ENCODE measurements at places on chromosomes 6 and 20.

GRCh38 chr6:78910591-78911171, 43.3 kb downstream of the IRAK1BP1 start:
- no peak for DNase-seq

- no peak for DNase-seq
Measured at GRCh38 chr6:90643381-90643780, 56.5 kb upstream of the MAP3K7 start.

GRCh38 chr6:158972241-158973233, 27.5 kb downstream of the RSPH3 start:
- DNase-seq, result peak; percentile 55

DNA sequence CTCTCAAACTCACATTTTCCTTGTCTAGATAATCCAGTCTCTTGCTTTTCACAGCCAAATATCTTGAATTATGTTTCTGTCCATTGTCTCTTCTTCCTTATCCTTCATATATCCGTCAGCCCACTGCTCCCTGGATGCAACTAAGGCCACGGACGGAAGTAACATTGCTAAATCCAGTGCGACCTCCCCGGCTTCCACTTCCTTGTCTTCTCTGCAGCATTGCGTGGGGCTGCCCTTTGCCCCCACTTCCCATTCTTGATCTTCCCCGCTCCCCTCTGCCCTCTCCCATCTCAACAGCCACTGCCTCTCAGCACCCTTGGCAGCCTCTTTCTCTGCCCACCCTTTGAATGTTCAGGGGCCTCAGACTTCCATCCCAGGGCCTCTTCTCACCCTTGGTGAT, 190.4 kb upstream of the UST start:
- no peak for DNase-seq

GRCh38 chr20:39850246-39850645, 838.8 kb downstream of the MAFB start:
- DNase-seq, result no peak

GRCh38 chr20:58466729-58467571, 48.2 kb downstream of the APCDD1L start:
- DNase-seq, result no peak

DNA sequence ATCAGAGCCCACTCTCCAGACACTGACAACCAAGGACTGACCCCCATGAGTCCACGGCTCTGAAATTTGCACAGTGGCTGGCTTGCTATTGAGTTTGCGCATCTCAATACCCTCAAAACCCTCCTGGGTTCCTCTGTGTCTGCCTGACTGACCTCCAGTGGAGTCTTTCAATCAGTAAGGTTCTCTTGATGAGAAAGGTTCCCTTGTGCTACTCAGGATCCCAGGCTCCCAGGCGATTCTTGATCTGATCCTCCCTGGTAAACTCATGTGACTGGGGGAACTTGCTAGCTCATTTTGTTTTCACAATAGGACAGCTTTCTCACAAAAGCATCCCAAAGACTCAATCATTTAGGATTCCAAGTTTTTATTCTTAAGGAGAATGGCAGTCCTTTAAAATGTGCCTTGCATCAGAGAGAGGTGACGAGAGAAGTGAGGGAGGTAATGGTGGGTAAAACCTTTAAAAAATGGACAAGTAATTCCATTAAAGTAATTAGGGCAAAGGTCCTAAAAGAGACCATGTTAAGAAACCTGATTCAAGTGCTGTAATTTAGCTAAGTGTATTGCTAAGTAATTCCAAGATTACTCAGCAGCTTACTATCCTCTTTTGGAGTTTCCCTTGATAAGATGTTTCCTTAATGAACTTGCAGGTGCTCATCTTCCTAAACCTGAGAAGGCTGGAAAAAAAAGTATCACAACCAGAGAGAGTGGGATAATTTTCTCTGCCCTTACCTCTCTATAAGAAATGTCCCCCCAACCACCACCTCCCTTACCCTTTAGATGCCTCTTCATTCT, 304.7 kb upstream of the SGK1 start:
- DNase-seq, result no peak

- DNase-seq, result no peak
Measured at GRCh38 chr6:44386364-44386928, 1.1 kb upstream of the CDC5L start.

DNA sequence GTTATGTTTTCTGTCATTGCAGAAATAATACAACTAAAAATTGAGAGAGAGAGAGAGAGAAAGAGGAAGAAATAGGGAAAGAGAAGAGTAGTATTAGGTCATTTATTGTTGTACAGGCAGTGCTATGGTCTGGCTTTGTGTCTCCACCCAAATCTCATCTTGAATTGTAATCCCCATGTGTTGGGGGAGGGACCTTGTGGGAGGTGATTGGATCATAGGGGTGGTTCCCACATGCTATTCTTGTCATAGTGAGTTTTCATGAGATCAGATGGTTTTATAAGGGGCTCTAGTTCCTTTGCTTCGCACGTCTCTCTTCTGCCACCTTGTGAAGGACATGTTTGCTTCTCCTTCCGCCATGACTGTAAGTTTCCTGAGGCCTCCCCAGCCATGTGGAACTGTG, 677.4 kb upstream of the CHD6 start:
- no peak for DNase-seq

GRCh38 chr20:53943522-53944291, 126.7 kb downstream of the BCAS1 start:
- DNase-seq, result peak; percentile 12

DNA sequence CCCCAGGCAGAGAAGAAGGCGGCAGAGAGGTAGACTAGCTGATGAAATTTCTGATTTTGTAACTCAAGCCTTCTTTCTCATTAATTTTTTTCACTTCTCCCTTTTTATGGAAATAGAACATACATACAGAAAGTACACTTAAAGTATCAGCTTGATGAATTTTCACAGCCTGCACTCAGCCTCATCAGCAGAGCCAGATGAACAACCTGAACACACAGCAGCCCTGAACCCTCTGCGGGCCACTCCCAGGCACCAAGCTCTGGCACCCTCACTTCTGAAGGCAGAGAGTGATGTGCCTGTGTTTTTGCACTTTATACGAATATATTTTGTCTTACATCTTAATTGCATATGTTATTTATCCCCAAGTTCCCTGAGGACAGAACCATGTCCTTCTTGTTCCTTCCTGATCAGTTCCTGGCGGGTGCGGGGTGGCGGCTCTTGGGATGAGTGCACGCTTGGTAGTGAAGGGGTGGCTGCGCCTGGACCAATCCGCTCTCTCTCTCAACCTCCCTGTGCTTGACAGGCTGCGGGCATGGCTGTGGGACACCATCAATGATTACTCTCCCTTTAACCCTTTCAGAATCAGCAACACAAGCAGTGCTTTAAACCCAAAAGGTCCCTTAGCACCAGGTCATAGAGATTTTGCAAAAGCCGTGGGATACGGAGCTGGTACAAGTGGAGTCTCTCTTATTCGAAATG, 34.8 kb upstream of the AFDN start:
- DNase-seq, result no peak

- no peak for DNase-seq
Measured at GRCh38 chr6:143677577-143677890, 231 bp upstream of the PHACTR2 start.

GRCh38 chr6:24274441-24275083, 83.3 kb downstream of the DCDC2 start:
- DNase-seq, result no peak

GRCh38 chr6:156557251-156557910, 219.8 kb upstream of the ARID1B start:
- DNase-seq, result no peak

- DNase-seq, result no peak
Measured at GRCh38 chr20:32435449-32436107, 77.4 kb downstream of the ASXL1 start.

- no peak for DNase-seq
Measured at GRCh38 chr20:50191065-50191543, 474 bp downstream of the CEBPB start.

DNA sequence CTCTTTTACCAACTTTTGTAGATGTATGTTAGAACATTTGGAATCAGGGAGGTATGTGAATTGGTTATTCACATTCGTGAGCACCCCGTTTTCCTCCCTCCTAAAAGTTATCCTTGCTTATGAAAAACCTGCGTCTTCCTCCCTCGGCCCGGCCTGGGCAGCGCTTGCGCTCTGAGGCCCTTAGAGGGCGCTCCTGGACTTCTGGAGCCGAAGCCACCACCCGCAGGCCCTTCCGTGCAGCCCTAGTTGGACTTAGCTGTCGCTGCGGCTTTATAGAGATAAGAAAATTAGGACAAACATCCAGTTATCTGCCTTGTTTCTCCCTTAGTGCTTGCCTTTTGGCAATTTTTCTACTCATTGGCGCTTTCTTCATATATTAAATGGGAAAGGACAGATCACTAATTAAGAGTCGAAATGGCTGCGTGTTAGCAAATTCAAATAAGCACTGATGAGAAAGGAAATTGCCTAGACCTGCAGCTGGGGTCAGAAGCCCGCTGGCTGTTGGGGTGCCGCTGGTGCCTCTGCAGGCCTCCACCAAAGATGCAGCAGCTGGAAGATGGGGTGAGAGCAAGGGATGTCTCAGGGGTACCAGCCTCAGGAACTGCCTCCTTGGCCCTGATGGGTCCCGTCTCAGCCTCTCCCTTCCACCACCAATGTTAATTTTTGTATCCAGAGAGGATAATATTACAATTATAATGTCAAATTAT, 5.2 kb downstream of the FNDC1 start:
- peak; percentile 45 for DNase-seq

DNA sequence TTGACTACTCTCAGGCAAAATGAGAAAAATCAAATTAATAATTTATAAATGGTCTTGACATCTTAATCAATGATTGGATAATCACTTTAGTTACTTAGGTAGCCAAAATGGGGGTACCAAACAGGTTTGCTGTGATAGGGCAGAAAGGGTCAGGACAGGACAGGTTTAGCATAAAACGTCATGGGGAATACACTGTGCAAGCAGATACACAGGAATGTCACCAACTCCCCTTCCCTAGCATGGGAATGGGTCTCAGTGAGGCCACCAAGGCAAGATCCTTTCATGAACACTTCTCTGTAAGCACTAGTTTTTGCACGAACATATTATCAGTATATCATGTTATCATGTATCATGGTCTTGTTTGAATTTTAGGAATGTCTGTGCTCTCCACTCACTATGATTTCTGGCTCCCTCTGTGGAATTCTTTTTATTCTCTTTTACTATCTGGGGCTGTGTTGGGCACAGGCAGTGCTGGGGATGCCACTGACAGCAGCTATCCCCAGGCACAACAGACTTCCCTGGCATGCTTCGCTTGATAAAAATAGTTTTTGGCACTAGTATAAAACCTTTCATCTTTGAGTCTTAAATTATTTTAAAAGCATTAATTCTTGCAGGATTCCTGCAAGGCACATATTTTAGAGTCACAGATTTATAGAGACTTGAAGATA, 18.3 kb downstream of the PTCHD4 start:
- no peak for DNase-seq

- DNase-seq, result no peak
Measured at GRCh38 chr20:47466704-47467459, 34.8 kb upstream of the NCOA3 start.

DNA sequence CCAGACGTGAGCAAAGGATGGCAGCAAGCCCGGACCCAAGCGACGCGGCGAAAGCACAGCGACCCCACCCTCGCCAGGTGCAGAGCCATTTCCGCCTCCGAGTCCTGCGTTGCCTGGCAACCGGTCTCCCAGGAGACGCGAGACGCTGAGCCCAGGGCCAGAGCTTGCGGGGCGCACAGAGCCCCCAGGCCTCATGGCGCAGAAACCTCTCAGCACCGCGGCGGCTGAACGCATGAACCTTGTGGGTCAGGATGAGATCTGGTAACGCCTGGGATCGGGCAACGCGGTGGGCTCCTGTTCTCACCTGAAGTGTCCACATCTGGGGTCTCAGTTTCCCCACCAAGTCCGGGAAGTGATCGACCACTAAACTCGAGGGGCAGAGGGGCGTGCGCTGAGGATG, 77.7 kb downstream of the ANKRD60 start:
- DNase-seq, result no peak

DNA sequence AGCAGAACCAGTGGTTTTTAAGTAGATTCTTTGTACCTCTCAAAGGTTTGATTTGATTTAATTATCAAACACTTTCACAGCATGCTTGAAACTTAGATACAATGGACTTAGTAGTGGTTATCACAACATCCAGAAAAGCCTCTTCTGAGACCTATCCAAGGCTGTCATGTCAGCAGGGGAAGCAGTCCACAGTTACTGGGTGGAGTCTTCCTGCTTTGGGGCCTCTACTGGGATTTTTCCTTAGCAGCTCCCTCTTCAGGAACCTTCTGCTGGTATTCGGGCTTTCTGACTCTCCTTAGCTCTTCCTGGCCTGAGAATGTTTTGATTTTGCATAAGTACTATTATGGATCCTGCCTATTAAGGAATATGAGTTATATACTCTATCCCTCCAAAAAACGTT, 36.0 kb downstream of the ARFGEF2 start:
- no peak for DNase-seq

DNA sequence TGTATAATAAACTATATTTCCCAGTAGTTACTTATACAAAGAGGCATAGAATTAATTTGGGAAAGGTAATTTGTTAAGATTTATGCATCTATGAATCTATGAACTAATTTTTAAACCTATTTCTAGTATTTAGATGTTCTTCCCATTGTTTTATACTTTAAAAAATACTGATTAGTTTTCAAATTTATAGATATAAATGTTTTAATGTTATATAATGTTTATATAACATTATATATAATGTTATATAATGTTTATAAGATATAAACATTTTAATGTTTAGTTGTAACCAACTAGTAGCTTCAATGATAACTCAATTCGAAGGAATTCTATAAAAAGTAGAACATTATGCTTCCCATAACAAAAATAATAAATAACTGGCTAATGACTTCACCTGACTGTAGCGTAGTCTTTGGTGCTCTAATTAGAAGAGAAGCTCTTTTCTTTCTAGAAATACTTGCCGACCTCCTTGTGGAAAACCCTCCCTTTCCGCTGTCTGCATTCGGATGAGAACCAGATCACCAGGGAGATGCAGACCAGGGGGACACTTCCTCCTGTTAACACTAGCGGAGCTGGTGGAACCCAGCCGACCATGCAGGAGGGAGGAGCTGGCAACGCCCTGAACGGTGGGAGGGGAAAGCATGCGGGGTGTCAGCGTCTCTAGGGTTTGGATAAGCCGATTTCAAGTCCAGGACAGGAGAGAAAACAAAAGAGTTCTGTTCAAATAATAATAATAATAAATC, 158.4 kb downstream of the OR2B2 start:
- peak; percentile 83 for DNase-seq

DNA sequence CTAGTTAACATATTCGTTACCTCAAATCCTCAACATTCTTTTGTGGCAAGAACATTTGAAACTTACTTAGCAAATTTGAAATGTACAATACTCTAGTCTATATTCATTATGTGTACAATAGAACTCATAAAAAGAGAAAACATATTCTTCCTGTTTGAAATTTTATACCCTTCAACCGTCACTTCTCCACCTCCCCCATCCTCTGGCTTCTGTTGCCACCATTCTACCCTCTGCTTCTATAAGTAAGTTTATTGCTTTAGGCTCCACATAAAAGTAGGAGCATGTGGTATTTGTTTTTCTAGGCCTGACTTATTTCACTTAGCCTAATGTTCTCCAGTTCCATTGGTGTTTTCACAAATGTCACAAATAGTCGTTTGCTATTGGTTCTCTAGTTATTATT, 205.3 kb downstream of the TENT5A start:
- no peak for DNase-seq

- no peak for DNase-seq
Measured at GRCh38 chr20:916825-917224, 691 bp upstream of the ANGPT4 start.

GRCh38 chr6:89675949-89676748, 37.6 kb upstream of the LYRM2 start:
- no peak for DNase-seq

- no peak for DNase-seq
Measured at GRCh38 chr20:52410182-52410647, 218.6 kb upstream of the ZFP64 start.

Data from NCI-H460 (cell line).